ENCODE measurements at places on chromosomes 5 and 9.

DNA sequence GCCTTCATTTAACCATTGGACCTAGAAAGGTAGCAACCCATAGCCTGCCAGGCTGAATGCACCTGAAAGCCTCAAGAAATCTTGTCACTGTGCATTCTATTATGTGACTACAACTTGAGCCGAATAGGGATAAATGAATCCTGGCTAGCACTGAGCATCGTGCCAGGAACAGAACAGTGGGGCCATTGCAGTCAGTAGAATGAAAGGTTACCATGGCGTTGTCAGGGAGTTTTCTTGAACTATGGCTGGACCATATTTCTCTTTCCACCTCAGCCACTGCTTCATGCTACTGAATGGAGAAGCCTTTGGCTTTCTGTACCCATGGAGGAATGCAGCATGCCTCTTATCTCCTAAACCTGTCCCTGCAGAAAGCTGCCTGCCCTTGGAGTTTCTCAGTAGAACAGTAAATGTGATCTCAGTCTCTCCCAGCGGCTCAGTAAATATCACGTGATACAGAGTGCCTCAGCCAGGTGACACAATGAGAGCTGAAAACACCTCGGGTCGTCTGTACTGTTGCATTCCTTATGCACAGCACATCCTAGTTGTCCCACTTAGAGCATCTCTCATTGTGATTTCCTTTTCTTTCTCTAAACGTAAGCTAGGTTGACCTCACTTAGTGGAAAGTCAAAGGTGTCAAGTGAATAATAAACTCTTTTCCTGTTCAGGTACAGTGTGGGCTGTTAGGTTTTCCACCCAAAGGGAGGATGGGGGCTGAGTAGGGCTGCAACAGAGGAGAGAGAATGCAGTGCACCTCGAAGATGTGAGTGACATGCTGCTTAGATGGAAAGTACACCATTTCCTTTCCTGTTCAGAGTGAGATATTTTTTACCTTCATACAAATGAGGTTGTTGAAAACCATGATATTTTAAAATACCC is 115.3 kb downstream of the MACIR start:
- no peak for DNase-seq

DNA sequence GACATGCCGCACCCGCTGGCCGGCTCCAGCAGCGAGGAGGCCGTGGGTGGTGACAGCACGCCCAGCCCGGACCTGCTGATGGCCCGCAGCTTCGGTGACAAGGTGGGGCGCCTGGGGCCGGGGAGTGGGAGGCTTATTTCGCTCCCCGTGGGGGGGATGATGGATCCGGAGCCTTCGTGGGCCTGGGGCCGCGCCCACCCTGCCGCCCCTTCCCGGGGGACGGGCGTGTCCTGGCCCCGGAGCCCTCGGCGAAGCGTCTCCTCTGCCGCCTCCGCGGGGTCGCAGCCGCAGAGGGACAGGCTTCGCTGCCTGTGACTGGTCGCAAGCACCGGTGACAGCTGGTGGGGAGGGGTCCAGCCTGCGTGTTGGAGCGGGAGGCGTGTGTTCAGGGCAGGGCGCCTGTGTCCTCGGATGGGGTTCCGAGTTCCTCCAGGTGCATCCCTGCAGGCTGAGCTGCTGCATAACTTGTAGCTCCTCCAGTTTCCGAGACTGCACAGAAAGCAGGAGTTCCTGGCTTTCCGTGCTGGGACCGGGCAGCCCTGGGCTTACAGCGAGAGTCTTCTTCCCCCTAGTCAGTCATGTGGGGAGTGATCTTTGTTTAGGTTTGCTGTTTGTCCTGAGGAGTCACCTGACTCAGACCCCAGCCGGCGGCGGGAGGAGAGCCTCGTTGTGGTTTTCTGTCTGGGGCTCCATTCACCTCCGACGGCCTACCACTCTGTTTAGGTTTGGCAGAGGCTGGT is 666 bp downstream of the SNX30 start:
- DNase-seq = no peak

DNA sequence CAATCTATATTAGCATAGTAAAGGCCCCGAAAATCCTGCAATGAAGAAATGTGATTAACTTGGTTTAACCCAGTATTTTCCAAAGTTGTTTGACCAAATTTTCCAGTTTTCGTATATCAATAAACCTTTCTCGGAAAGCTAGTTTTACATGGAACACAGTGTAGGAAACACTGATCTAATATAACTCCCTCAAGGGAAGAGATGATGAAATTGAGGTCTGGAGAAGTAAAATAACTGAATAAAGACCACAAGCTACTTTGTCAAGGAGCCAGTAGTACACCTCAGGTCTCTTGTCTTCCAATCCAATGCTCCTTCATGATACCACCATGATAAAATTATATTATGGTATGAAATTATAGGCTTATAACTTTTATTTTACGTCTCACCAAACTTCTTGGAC is 118.1 kb upstream of the TARS1 start:
- DNase-seq = no peak

- peak; percentile 12 for DNase-seq
Observed at GRCh38 chr9:135602789-135603481, 36.4 kb downstream of the GLT6D1 start.

GRCh38 chr9:134698587-134699342 is 57.2 kb downstream of the COL5A1 start:
- DNase-seq = no peak

- no peak for DNase-seq
Observed at GRCh38 chr9:115952430-115953292, 200.9 kb upstream of the PAPPA start.

- DNase-seq = no peak
Observed at GRCh38 chr5:160513485-160513884, 91.8 kb downstream of the PTTG1 start.

- DNase-seq = no peak
Observed at GRCh38 chr5:133483406-133484090, 128.8 kb downstream of the FSTL4 start.

DNA sequence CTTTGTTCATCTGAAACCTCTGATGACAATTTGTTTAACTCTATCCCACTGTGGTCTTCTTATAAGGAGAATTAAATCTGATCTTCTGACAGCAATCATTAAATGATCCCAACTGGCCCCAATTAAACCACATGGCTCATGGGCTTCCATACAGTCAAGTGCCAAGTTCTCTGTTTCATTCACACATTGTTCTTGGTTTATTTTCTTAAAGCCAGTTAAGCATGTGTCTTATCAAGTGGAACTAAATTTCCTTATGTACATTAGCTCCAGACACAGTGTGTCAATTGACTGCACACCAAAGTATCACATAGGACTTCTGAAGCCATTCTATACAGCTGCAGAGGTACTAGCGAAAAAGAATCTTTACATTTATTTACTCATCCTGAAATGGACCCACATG is 51.2 kb downstream of the MEF2C start:
- no peak for DNase-seq

- DNase-seq = no peak
Observed at GRCh38 chr9:108755979-108756378, 99.8 kb downstream of the ACTL7B start.

- peak; percentile 44 for DNase-seq
Observed at GRCh38 chr9:123349691-123350480, 6.1 kb upstream of the CRB2 start.

GRCh38 chr5:96753848-96754247 is 53.9 kb downstream of the ERAP1 start:
- no peak for DNase-seq

Data from activated naive CD8-positive, alpha-beta T cell treated with anti-CD3 and anti-CD28 coated beads, Interleukin-2, amount 50 U/mL, for 16 hours (primary cell).